ENCODE measurements at places on chromosomes 2 and 18.

DNA sequence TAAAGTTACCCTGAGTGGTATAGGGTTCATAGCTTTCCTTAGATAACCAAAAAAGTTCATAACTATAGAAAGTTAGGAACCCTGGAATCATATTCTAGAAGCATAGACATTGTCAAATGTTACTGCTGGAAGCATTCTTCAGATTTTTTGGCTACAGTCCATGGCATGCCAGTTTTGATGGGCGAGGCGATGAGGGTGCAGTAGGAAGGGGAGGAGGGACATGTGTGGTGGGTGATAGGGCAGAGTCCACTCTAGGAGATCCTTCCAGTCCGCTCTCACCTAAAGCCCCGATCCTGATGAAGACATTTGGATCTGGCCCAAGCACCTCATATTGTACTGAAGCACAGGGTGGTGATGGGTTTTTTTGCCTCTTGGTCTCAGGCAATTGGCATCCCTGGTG, 91.8 kb downstream of the HRH4 start:
- DNase-seq, result no peak

DNA sequence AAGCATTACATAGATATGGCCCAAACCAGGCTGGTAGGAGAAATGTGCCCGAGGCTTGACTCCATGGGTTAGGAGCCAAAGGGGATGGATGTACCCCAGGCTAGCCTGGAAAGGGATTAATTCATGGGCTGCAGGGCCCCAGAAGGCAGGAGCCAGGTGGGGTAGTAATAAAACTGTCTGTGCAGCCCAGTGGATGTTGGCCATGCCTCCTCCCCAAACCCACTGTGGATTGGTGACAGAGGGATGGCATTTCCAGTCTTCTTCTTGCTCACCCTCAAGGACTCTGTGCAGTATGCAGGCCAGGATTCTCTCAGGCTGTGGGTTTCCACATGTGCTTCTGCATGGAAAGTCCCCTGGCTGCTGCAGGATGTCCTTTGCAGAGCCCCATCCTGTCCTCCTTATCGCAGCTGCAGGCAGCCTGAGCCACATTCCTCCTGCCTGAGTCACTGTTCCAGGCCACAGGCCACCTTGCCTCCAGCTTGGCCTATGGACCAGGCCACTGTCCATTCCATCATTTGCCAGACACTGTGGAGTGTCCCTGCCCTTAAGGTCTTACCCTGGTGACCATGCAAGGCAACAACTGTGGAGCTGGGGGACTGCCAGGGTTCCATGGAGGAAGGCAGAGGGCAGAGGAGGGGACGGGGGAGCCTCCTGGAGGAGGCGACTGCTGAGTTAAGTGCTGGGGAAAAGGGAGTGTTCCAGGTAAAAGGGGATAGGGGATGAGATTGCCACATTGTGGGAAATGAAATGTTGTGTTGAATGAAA, 38.9 kb downstream of the INO80C start:
- DNase-seq, result no peak

DNA sequence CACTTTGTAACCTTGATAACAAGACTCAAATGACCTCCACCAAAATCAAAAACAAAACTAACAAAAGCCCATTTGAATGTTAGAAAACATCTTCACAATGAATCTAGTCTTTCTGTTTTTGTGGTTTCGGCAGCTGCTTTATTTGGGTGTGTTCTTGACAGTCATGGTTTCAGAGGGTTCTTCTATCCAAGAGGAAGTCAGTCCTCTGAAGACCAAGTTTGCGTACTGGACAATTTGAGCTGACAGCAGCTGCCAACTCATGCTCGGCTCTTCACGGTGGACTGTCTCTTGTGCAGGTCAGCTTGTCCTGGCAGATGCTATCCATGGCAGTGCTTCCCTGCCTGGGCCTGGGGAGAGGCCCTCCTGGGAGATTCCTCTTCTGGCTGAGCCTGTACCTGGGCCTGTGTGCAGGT, 91.0 kb downstream of the TMEM17 start:
- DNase-seq, result no peak

DNA sequence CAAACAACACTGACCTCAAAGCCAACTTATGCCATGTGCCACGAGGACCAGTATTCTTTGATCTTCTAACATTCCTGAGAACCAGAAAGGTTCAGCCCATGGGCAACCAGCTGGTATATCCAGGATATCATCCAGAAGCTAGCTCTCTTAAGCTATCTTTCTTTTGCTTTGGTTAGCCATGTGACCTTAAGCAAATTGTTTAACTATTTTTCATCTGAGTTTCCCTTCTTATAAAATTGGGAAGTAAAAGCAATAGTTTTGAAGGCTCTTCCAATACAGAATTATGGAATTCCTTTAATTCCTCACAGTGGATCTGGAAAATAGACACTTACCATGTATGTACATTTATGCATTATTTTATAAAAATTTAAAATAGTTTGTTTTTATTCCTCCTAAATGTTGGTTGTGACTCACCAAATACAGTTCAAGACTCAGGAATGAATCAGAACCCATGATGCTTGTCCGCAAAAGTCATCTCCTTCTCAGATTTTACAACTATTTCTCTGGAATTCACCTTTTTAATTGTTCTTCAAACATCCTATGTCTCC, 435.7 kb downstream of the ZEB2 start:
- DNase-seq, result no peak

GRCh38 chr2:63654959-63655358, 66.2 kb downstream of the MDH1 start:
- no peak for DNase-seq

GRCh38 chr18:12092398-12093229, 1.0 kb upstream of the ANKRD62 start:
- DNase-seq, result no peak

GRCh38 chr18:42401131-42401673, 446.2 kb downstream of the PIK3C3 start:
- DNase-seq, result no peak

DNA sequence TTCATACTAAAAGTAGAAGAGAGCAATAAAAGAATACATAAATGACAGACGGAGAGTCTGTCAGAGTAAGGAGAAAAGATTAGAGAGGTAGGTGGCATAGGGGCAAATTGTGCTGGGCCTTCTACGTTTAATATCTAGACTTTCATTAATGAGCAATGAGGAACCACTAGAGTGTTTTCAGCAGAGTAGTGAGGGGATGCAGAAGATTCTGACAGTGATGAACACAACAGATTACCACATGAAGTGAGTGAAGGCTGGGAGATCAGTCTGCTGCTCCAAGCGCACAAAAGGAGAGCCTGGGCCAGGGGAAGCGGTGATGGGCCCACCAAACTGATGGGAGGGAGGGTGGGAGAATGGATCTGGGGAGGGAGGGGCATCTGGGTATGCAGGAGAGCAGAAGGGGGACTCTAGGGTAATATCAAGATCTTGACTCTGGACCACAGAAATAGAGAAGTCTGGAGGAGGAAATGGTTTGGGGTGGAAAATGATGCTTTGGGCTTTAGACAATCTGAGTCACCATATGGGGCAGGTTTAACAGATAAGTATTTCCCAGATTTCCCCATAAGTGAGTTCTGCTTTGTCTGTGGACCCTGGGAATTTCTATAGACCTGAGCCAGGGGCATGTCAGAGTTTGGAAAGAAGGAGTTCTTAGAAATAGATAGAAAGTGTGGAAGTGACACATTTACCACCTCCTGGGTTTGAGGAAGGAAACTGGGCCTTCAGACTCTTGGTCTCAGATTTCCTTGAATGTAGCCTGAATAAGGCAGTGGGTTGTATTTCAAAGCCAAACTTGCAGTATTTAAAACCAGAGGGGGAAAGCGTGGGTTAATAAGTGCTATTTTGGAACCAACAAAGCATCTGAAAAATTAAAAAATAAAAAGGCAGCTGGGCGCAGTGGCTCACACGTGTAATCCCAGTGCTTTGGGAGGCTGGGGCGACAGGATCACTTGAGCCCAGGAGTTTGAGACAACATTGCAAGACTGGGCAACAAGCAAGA, 15.0 kb upstream of the IL1A start:
- DNase-seq, result no peak

DNA sequence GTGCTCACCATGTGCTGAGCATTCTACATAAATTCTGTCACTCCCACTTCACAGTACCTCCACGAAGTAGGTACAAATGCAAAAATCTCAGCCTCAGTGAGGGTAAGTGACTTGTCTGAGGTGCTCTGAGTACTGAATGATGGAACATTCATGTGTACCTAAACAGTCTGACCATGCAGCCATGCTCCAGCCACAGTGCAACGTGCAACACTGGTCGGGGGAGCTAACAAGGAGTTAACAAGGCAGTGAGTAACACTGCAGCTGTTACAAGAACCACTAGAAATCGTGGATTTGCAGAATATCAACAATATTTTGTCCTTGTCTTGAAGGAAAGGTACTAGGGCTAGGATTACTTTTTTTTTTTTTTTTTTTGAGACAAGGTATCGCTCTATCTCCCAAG, 36.6 kb upstream of the NDUFV2 start:
- DNase-seq, result no peak

DNA sequence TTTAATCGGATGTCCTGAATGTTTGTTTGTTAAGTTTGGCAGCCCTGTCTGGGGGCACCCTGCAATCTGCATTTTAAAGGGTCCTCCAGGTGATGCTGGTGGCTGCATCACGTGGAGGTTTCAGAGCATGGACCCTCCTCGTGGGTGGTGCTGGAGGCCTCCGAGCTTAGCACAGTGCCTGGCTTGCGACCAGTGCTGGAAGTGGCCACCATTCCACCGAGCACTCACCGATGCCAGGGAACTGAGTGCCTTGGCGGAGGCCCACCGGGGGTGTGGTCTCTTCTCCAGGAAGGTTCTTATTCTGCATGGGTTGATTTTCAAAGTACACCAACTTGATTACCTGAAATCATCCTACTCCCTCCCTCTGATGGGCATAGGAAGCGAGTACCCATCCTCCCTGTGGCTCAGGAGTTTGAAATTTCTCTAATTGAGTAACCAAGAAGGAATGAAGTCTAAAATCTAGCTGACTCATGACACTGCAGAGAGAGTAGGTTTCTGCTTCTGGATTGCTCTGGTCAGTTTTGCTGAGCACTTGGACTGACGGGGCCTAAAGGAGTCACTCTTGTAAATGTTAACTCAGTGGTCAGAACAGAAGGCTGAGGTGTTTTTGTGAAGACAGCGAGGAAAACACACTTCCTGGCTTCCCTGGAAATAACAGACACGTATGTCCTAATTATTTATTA, 58.1 kb upstream of the SLC66A3 start:
- DNase-seq, result no peak

DNA sequence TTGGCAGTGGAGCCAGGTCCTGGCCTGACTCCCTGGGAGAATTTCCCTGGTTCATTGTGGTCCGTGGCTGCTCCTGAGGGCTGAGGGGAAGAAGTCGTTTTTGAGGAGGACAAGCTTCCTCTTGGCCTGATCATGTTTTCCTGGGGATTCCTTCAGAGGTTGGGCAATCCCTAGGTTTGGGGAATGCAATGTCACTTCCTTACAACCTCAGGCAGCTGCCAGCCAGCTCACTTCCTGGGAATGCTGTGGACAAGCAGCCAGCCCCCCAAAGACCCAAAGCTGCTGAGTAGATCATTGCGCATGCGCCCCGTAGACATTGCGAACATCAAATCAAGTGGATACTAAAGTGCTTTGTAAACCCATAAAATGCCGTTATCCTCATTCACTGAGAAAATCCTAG, 7.7 kb upstream of the DNMT3A start:
- no peak for DNase-seq

- DNase-seq, result no peak
Observed at GRCh38 chr2:30456106-30456505, 9.1 kb downstream of the LCLAT1 start.

DNA sequence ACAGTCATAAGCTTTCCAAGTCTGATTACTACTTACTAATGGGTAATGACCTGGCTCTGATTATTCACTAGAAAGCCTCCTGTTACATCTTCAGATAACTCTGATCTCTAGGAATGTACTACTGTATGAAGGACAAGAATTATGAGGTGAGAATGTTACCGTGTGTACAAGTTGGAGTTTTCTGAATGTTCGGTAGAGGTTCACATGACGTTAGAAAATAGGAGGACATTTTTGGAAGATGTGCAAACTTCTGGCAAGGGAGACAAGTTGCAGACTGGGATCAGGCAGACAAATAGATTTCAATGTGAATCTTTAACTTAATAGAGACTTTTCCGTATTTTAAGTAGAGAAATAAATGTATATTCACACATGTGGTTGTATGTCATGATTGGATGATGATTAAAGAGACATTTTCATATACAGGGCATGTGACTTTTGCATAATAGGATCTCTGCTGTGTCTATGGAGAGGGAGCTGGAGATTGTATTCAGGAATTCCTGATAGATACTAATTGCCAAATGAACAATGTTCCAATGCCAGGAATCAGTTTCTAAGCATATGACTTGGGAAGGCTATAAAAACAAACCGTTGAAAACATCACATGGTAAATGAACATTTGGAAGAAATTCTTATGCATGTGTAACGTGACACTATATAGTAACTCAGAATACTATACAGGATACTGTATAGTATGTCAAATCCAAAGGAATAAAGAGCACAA, 1695.8 kb upstream of the PIK3C3 start:
- DNase-seq, result no peak

Measured in cerebellar nuclear complex (tissue), 1 donor.